ENCODE measurements at places on chromosomes 6 and 20. TPM values are rescaled to one million over a fixed set of nuclear protein-coding genes. Genes with fewer than 3 reads are reported as not detected.

Gene TNXB
- total RNA-seq, result 217 TPM

Gene CCNC
- total RNA-seq, result 97.0 TPM

Gene DEFB123
- not detected for total RNA-seq

Gene FHL5
- 74.0 TPM for total RNA-seq

Gene EMILIN3
- total RNA-seq, result 4.1 TPM

Gene FAM162B
- total RNA-seq, result 0.59 TPM

Gene PBOV1
- not detected for total RNA-seq

Gene PTCHD4
- 0.35 TPM for total RNA-seq

Gene C20orf141
- not detected for total RNA-seq
